D341Med (cell line): ENCODE measurements at places on chromosomes 6 and 20.
A peak's percentile ranks its signal among the peaks of the same experiment; 100 is the strongest.

- DNase-seq, result peak; percentile 76
Observed at GRCh38 chr20:953742-954141, 37.6 kb upstream of the ANGPT4 start.

DNA sequence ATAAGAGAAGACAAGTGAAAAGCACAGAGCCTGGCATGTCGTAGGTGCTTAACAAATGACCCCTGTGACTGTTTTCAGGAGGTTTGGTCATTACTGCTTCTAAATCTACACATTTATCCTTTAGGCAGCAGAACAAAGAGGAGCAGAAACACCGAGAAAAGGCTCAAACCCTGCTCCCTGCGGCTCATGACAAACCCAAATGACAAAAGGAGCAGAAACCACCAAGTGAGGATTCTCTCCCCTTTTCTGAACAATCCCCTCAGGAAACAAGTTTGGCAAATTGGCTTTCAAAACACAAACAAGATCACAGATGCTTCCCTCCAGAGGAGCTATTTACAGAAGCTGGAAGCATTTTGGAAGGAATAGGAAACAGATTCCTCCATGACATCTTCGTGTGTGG, 15.8 kb upstream of the SIRPG start:
- no peak for DNase-seq

GRCh38 chr6:33513213-33513612, 58.8 kb downstream of the ZBTB9 start:
- DNase-seq, result no peak

DNA sequence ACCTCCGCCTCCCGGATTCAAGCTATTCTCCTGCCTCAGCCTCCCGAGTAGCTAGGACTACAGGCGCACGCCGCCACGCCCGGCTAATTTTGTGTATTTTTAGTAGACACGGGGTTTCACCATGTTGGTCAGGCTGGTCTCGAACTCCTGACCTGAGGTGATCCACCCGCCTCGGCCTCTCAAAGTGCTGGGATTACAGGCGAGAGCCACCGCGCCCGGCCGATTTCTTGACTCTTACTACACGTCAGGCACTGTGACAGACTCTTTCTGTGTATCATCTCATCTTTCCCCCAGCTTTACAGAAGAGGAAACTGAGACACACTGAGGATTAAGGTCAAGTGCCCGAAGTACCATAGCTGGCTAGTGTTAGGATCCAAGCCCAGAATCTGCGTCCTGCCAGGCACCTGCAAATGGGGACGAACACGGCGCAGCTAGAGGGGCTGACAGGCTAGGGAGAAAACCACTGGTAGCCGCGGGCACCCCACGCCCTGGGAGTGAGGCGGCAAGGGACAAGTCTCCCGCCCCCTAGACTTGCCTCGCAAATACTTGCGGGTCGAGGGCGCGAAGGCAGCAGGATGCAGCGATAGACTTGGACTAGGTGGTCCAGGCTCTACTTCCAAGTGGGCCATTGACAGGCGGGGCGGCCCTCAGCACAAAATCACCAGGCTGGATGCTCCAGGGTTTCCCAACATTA, 1.1 kb upstream of the TAF8 start:
- no peak for DNase-seq

GRCh38 chr6:31528821-31529328, at the start of gene MCCD1:
MCCD1 (plus strand) TSS chr6:31528962; CDS start chr6:31529015, 53 bp downstream.
- no peak for DNase-seq

DNA sequence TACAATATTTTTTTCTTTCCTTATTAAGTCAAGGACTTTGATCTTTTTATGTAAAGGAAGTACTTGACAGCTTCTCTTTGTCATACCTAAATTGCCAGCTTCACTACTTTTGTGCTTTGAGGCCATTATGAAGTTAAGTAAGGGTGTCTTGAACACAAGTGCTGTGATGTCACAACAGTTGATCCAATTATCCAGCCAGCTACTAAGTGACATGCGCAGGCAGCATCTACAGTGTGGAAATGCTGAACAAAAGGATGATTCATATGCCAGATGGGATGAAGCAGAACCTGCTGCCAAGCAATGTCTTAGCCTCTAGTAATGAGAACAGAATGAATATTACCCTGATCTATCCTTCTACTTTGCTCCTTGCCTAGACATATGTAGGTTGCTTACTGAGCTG, 68.3 kb upstream of the TMEM244 start:
- DNase-seq, result no peak

GRCh38 chr20:48774696-48775095, 53.1 kb downstream of the PREX1 start:
- DNase-seq, result no peak

- peak; percentile 29 for DNase-seq
Observed at GRCh38 chr6:8803181-8803760, 367.9 kb upstream of the SLC35B3 start.

DNA sequence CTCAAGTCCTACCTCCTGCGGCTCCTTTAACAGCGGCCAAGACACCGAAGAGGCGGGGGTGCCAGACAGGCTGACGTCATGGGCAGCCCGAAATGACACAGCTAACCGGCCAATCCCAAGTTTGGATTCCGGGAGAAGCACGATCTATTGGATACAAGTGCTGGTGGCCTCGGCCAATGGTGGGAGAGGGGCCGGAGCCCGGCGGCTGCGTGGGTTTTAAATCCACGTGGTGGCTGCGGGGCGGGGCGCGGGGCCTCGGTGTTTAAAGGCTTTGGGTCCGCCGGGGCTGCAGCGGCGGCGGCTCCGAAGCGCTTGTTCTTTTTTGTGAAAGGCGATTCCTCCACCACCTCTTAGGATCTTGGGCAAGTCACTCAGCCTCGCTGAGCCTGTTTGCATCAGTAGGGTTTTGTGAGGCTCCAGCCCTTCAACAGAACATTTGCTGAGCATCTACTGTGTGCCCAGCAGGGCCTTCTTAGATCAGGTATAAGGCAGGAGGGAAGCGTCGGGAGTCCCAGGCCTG, 8.7 kb upstream of the PMEPA1 start:
- peak; percentile 98 for DNase-seq
